ENCODE measurements at places on chromosomes 16 and 17.

DNA sequence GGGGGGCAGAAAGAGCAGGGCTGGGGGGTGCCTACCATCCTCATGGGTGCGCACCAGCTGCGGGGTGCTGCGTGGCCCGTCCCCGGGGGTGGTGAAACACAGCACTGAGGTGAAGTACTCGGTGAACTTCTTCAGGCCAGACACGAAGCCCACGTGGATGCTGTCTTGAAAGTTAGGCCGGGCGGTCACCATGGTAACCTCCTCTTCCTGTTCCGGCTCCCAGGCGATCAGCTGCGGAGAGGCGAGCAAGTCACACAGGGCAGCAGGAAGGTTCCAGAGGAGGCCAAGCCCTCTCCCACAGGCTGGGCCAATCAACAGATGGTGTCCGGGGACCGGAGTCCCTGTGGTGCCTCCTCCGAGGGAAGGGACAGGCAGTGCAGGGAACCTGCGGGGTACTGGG lies 90.1 kb upstream of the CDC42EP4 start:
- DNase-seq: no peak

DNA sequence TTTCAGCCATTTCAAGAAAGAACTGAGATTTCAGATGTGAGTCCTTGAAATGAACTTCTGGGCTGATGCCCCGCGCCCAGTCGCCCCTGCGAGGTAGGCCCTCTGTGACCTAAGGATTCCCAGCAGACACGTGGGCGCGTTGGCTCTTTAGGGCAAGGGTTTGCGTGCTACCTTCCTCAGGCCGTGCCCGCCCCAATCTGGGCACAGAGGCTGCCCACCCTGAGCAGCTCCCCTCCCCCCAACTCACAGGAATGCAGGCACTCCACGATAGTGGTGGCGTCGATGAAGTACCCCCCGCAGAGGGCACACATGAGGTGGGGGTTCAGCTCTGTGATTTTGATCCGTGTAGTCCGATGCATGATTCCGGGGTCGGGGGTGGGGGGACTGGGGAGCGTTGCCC lies 8.1 kb downstream of the PCGF2 start:
- no peak for DNase-seq

GRCh38 chr17:9942885-9943284 lies 37.8 kb upstream of the RCVRN start:
- DNase-seq: no peak

DNA sequence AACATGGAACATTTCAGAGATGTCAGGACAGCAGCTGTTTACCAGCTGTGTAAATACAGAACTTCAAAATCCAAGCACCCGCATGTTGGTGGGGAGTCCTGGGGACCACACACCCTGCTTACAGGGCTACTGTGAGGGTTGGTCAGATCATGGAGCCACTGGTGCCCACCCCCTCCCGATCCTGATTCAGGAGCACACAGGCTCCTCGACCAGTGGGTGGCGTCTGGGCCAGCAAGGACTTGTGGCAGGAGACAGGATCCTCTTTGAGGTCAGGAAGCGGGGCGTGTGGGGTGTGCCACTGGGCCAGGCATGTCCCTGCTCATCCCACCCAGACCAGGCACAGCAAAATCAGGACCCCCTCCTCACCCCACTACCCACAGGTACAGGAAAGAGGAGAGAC lies 83.6 kb downstream of the SDK2 start:
- DNase-seq: no peak

- DNase-seq: no peak
These were observed 2.7 kb downstream of the RUSF1 start for GRCh38 chr16:31505483-31505882.

DNA sequence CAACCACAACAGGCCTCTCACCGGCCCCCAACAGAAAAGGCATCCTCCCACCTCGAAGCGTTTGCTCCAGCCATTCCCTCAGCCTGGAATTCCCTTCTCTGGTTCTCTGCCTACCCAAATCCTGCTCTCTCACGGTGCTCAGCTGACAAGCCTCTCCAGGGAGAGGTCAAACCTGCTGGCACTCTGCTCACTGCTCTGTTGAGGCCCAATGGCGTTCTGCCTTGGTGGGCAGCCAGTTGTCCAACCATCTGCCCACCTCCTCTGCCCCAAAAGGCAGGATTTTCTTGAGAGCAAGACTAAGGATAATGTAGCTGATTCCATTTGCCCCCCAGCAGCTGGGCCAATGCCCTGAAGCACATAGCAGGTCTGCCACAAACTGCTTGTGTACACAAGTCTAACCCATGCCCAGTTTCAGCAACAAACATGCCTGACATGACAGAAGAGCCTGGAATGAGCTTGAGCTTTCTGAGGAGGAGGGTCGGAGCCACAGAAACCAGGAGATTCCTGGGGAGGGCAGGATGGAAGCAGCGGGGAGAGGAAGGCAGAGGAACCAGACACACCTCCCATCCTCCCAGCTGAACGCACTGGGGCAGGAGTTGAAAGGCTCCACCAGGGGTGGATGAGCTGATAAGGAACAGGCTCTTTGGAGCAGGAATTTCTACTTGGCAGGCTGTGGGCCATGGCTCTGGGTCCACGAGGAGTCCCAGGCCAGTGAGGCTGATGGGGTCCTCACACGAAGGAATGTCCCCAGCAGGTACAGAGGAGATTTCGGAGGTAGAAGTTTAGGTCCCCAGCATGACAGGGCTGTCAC lies 23.9 kb downstream of the ARHGAP27 start:
- no peak for DNase-seq

DNA sequence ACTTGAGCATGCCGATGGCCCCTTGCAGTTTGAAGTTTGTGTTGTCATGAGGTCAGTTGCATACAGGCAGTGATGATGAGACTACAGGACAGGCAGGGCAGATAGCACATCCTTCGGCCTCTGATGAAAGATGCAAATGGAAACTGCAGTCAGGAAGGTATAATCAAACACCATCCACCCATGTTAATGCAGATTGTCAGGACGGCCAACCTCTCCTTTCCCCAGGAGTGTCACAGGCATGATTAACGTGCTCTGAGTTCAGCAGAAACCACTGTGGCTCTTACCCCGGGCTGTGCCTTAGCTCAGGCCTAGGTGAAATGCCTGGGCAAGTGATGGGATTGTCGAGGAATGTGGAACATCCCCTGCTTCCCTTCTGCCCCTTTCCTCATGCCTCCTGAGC lies 893.5 kb upstream of the RBFOX1 start:
- DNase-seq: no peak

- no peak for DNase-seq
These were observed 161.3 kb upstream of the GSE1 start for GRCh38 chr16:85451641-85452363.

- no peak for DNase-seq
These were observed 14.8 kb upstream of the CNEP1R1 start for GRCh38 chr16:50010212-50010611.

- DNase-seq: no peak
These were observed 87.8 kb downstream of the WNT3 start for GRCh38 chr17:46730679-46731078.

- DNase-seq: no peak
These were observed 156.5 kb upstream of the WSCD1 start for GRCh38 chr17:5913641-5914040.

- DNase-seq: no peak
These were observed 21.1 kb downstream of the KRT23 start for GRCh38 chr17:40916366-40916765.

DNA sequence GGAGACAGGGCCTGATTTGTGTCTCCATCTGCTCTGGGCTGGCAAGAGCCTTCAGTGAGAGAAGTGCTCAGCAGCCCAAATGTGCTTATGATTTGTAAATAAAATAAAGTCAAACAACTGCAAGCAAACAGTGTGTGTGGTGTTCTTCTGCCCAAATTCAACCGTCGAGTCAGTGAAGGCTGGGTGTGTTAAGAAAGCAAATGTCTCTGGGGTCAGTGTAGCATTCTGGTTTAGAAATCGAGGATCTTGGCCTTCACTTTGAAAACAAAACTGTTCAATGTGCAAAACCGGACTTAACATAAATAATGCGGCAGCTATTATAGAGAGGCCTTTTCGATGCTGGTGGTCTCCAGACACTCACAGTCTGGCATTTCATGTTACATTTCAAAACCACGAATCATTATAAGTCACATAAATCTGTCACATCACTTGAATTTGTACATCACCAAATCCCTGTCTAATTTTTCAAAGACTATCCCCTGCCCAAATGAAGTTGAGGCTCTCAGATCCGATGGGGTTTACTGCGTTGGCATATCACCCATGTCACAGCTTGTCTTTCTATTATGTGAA lies 158.6 kb upstream of the MYOCD start:
- DNase-seq: no peak

DNA sequence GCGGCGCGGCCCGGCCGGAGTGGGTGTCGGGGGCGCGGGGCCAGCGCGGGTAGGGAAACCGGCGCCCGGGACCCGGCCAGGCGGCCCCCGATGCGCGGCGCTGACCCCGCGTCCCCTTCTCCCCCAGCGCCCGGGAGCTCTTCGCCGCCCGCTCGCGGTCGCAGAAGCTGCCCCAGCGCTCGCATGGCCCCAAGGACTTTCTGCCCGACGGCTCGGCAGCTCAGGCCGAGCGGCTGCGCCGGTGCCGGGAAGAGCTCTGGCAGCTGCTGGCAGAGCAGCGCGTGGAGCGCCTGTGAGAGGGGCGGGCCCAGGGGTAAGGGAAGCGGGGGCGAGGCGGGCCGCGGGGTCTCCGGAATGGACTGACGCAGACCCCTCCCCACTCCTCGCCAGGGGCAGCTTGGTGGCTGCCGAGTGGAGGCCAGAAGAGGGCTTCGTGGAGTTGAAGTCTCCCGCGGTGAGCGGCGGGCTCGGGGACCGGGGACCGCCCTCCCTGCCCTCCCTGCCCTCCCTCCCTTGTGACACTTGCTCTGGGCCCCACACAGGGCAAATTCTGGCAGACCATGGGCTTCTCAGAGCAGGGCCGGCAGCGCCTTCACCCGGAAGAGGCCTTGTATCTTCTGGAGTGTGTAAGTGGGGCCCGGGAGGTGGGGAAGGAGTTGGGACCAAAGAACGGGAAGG lies 430 bp downstream of the TSEN54 start:
- no peak for DNase-seq

- DNase-seq: peak; percentile 11
These were observed 68.6 kb downstream of the HAPSTR1 start for GRCh38 chr16:9159839-9160550.

DNA sequence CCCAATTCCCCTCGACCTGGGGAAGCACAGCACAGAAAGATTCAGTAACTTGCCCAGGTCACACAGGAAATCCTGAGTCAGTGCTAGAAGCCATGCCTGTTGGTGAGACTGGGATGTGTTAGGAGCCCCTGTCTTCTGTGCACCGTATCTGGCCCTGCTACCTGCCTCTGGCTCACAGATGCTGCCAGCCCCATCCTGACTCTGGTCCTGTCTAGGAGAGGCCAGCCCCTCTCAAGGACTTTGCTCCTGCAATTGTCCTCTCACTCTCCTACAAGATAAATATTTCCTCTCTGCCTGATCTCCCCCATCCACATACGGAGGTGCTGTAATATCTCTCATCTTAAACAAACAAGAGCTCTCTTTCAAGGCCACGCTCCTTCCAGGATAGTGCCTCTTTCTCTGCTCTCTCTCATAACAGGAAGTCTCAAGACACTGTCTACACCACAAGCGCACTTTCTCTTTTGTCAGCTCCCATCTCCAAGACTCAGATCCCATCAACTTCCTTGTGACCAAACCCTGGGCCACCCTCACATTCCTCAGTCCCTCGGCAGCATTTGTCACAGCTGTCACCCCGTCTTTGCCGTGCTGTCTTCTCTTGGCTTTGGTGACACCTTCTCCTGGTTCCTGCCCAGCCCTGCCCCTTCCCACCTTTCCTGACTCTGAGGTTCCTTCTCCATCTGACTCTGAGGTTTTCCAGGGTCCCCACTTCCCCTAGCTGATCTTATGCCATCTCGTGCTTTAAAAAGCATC lies 1.9 kb downstream of the SLC13A2 start:
- DNase-seq: no peak

DNA sequence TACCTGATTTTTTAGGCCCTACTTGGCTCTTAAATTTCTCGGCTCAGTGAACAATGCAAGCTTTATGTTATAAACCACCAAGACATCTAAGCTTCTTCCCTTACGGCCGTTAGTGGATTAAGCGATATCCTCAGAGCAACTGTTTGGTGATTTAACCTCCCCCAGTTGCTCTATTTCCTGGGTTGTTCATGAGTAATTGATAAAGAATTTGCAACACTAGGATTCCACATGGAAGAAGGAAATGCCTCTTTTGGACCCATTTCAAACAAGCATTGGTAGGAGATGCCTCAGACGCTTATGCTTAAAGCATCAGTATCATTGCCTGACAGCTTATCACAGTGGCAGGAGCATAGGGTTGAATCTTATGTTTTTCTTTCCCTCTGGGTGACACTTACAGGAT lies 65.3 kb downstream of the RBFOX1 start:
- DNase-seq: peak; percentile 92

DNA sequence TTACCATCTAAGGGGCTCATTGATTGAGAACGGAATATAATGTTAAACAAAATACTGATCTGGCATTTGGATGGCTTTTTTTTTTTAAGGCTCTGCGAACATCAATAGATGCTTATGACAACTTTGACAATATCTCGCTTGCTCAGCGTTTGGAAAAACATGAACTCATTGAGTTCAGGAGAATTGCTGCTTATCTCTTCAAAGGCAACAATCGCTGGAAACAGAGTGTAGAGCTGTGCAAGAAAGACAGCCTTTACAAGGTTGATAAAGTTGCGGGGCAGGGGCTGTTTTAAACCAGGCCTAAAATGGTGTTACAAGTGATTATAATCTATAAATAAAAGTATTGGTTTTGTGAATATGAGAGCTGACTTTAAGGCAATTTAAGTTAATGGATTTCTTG lies 22.3 kb downstream of the PTRH2 start:
- DNase-seq: no peak

- DNase-seq: no peak
These were observed 5.3 kb downstream of the KRT28 start for GRCh38 chr17:40794466-40794865.

DNA sequence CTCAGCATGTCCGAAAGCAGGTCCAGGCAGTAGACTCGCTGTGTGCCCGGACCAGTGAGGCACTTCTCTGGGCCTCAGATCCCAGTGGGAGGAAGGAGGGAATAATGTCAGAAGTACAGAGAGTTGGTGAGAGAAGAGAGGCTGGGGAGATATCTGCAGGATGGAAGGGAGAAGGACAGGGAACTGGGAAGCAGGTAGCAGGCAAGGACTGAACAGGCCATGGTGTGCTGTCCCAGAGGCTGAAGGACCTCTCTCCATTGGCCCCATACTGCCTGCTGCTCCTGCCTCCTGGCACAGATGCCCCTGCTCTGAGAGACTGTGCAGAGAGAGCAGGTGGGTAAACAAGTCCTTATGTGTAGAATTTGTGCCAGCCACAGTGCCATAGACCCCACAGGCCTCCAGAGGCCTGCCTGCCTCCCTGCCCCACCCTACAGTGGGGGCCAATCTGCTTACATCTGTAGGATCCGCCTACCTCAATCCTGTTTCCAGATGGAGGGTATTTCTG lies 34.2 kb upstream of the CRHR1 start:
- DNase-seq: no peak

DNA sequence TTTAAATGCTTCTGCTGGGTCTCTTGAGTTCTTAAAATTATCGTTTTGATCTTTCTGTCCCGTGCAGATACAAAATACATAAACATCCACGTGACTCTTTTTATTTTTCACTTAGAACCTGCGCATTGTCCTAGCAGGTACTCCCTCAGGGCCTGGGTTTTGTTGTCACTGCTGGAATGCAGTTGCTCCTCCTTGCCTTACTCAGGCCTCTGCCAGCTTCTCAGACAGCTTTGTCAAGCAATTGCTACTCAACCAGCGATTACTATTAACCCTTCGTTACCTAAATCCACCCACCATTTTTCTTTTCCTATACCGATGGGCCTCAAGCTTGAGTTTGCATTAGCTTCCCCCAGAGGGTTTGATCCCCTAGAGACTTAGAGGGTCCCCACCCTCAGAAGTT lies 405.9 kb upstream of the RBFOX1 start:
- no peak for DNase-seq

Measured in fibroblast of skin of left quadriceps (primary cell).